Left renal cortex interstitium (tissue), 4 donors: ENCODE measurements at places on chromosomes 11 and 22. TPM values are rescaled to one million over a fixed set of nuclear protein-coding genes. Genes with fewer than 3 reads are reported as not detected.

DNA sequence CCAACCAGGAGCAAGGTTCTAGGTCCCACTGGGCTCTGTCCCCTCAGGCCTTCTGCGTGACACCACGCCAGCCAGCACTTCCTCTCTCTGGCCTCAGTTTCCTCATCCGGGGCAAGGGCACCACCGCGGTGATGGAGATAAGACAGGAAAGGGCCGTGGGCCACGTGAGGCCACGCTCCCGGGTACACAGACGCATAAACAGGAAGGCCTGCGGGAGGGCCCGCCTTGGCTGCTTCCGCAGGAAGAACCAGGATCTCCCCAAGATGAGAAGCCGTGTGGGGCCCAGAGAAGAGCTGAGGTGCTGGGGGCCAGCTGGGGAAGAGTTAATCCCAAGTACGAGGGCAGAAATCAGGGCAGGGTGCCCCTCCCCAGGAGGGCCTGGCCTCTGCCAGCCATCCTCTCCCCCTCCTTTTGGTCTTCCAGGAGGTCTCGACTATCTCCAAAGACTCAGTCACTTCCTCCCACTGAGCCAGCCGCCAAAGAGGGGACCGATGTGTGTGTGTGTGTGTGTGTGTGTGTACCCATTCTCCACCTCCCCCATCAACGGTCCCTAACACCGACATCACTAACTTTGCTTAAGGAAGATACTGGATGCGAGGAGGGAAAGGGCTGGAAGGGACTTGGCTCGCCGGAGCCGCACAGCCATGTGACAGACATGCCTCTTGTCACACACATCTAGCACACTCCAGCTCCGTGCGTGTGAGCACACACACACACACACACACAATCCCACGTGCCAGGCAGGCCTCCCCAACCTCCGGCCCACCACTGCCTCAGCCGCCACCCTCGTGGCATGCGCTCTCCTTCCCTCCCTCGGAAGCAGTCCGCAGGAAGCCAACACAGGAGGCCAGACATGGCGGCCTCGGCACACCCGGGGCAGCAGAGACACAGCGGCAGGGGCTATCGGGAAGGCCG lies 1.4 kb downstream of the MFNG start:
- DNase-seq: no peak

The NEAT1 gene
- 169 TPM for polyA plus RNA-seq

The GAL3ST3 gene
- polyA plus RNA-seq: 4.8 TPM

The PRAME gene
- polyA plus RNA-seq: 1.8 TPM

DNA sequence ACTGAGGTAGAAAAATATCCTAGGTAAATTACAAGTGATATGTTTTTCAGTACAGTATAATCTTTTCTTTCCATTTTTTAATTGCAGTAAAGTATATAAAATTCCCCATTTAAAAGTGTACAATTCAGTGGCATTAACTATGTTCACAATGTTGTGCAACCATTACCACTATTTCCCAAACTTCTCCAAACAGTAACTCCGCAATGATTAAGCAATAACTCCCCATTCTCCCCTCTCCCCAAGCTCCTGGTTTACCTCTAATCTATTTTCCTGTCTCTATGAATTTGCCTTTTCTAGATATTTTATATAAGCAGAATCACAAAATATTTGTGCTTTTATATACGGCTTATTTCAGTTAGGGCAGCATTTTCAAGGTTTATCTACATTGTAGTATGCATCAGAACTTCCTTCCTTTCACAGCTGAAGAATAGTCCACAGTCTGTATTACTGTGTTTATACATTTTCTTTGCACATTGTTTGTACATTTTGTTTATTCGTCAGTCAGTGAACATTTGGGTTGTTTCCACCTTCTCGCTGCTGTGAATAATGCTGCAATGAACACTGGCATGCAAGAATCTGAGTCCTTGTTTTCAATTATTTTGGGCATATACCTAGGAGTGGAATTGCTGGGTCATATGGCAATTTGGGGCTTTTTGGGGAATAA lies 110.7 kb downstream of the RPL27A start:
- DNase-seq: no peak

The BCO2 gene
- 2.8 TPM for polyA plus RNA-seq
